ENCODE measurements at places on chromosomes 3 and 15.

GRCh38 chr3:54408328-54408727, 286.0 kb downstream of the CACNA2D3 start:
- no peak for DNase-seq

DNA sequence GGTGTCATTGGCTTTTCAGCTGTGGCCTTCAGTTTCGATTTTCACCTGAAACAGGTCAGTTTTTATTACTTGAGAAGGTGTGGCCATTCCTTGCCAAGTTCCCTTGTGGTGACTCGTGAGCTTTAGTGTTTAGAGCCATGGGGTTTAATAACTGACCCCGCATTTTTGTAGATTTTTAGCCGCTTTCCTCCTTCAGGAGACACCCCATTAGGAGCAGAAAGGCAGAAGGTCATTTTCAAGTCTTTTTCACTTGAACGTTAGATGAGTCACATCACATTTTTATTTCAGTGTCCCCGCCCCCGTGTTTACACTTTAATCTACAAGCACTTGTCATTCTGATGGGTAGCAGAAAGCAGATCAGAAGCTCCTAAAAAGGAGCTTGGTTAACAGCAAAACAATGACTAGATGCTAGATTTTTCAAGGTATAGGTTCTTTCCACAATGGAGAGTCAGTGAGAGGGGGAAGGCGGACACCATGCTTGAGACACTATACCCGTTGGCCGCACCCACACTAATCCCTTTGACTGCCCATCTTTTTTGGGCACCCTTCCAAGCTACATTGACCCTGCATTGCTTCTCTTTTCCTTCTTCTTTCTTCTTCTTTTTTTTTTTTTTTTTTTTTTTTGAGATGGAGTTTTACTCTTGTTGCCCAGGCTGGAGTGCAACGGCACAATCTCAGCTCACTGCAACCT, 132.7 kb downstream of the GHSR start:
- peak; percentile 14 for DNase-seq

GRCh38 chr15:70781236-70781635, 17.9 kb upstream of the UACA start:
- no peak for DNase-seq

DNA sequence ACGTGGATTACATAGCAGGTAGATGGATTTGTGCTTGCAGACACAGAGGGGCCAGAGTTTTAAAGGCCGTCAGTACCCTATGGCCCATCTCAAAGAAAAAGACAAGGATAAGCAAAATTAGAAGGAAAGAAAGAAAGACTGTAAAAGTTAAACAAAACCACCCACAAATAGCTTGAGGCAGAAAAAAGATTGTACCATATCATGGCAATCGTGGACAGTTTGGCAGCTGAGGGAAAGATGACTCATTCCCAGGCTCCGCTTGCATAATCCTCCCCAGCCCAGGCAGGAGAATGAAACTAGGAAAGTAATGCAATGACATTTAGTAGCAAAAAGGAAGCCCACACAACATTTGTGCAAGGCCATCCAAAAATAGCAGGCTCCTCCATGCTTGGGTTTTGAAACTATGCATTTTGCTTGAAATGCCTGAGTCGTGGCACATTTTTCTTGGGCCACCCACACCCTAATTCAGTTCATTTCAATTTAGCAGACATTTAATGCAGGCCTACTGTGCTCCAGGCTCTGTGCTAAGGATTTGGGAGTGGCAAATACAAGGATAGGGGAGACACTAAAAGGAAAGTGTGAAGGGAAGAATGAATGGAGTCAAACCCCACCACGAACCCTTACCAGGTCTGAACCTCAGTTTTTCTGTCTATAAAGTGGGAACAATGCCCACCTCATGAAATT, 40.9 kb upstream of the SMAD3 start:
- peak; percentile 56 for DNase-seq

DNA sequence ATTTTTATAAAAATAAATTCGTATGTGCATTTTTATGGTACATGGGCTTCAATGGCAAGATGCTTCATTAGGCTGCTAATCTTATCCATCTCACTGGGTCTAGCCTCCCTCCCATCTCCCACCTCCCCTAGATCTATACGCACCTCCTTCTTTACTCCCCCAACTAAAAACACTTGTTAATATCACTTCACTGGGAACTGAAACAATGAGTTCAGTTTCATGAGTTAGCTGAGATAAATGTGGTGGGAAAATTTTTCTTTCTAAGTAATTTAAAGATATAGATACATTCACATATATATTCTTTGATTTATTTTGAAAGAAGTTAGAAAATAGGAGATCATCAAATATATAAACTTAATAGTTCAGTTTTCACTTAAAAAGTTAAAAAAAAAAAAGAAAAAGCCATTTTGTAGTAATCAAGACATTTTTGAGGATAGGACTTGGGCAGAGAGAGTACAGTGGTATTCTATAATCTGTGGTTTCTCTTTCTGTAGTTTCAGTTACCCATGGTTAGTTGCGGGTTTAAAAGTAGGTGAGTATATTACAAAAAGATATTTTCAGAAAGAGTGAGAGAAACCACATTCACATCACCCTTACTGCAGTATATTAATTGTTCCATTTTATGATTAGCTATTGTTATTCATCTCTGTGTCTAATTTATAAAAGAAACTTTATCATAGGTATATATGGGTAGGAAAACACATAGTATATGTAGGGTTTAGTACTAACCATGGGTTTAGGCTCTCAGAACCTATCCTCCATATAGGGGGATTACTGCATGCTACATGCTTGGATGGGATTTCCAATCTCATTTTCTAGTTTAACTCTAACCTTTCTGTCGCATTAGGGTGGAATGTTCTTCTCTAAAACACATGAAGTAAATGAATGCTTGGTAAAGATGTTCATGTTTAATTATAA, 316.0 kb upstream of the CBLB start:
- DNase-seq, result no peak

DNA sequence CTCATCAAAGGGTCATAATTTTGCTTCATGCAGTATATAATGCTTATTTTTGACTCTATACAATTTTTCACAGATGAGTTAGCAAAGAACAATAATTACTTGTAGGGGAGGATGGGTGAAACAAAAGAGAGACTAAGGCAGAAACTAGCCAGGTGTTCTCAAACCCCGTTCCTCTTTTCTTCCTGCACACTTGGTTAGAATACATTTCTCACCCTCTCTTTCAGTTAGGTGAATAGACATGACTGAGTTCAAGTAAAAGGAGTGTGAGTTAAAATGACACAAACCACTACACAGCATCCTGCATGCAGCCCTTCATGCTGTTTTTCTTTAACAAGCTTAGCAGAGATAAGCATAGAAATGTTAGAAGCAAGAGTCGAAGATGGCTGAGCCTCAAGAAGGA, 922.2 kb downstream of the TBL1XR1 start:
- DNase-seq, result no peak

DNA sequence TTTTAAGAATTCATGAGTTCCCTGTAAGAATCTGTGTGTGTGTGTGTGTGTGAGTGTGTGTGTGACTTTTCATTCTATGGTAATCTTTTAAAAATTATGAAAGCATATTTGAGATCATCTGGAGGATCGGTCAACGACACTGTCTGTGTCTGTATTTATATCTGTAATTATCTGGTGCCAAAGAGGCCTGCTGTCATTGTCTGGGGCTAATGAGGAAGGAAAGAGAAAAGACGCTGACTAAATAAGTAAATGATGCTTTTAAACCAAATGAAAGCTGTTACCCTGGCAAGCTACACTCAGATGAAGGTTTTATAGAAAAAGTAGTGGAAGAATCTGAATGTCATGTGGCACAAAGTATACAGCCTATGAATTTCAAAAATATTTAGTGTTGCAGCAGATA, 439.8 kb downstream of the RBMS3 start:
- no peak for DNase-seq

DNA sequence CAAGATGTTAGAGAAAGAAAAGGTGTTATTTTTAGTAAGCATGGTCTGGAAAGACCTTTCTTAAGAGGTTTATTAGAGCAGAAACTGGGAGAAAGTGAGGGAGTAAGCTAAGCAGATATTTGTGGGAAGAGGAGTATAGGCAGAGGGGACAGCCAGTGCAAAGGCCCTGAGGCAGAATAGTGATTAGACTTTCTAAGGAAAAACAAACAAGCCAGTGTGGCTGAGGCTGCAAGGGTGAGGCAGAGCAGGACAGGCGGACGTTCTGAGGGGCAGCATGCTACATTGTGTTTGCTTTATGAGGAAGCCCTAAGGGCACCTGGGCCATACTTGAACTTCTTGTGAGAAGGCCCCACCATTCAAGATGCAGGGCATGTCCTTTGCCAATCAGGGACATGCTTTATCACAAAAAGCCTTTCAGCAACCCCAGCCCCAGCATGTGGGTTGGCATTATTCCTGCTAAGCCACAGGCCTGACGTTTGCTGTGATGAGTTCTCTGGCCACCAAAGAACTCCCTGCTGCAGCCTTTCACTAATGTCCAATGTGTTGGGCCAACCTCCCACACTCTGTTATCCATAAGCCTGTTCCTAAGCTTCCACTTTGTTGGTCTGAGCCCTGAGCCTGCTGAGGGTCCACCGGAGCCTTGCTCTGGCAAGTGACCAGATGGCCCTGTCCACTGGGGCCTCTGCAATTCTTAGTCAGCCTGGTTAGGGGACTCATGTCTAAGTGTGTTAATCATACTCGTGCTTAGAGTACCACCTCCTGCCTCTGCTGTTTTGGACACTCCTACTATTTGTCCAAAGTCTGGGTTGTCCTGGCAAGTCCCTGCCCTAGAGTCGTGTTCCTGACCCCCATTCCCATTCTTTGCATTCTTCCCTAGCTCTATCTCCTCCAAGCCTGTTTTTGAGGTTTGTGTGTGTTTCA, 209.9 kb upstream of the CTNNB1 start:
- no peak for DNase-seq

DNA sequence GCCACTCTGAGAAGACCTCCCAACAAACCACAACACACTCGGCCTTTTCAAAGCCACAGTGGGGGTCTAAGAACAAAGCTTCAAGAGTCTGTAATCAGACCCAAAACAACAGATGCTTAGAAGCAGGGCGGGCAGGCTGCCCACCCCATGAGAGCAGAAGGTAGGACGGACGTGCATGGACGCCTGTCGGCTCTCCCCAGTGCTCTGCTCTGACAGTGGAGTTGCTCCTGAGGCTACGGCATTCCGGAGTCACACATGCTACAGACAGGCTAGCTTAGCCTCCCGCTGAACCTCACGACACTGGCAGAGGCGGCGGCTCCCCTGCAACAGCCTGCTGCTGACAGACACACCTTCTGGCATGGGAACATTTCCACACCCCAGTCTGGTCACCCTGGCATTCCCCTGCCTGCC, 33.5 kb downstream of the SLCO2A1 start:
- no peak for DNase-seq

DNA sequence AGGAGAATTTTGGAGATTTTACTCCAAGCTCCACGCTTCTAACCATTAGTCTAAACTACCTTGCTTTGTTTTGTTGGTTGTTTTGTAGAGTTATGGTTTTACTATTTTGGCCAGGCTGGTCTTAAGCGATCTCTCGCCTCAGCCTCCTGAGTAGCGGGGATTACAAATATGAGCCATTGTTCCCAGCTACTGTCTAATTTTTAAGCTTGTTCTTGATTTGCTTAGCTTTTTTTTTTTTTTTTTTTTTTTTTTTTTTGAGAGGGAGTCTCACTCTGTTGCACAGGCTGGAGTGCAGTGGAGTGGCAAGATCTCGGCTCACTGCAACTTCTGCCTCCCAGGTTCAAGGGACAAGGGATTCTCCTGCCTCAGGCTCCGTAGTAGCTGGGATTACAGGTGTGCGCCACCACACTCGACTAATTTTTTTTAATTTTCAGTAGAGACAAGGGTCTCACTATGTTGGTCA, 28.5 kb downstream of the EFCAB12 start:
- no peak for DNase-seq

- no peak for DNase-seq
These were observed 161.1 kb downstream of the CLSTN2 start for GRCh38 chr3:140096037-140096436.

Measured in H54 (cell line).